ENCODE measurements at places on chromosomes 12 and 14.

GRCh38 chr12:53969588-53970259 lies 3.2 kb upstream of the HOXC11 start:
- DNase-seq = no peak

GRCh38 chr12:111436266-111436665 lies 30.5 kb downstream of the SH2B3 start:
- DNase-seq = no peak

DNA sequence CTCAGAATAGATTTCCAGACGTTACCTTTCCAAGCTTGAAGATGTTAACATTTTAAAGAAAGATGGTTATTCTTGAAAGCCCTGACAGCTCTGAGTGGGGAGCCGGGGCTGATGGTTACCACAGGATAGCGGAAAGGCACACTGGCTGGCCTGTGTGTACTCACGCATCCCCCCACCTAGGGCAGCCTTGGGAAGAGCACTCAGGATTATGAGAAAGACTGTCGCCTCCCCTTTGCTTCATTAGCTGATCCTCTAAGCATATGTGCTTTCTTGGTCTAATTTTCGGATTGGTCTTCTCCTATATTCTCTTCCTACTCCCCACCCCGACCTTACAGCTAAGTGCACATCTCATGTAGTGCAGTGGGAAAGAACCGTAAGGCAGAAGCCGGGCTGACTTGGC lies 20.7 kb downstream of the NTF3 start:
- no peak for DNase-seq

GRCh38 chr14:94027566-94028449 lies 1.7 kb downstream of the OTUB2 start:
- no peak for DNase-seq

- DNase-seq = no peak
Measured at GRCh38 chr14:101446387-101446969, 114.8 kb upstream of the DIO3 start.
